Stimulated activated CD4-positive, alpha-beta T cell treated with anti-CD3 and anti-CD28 coated beads, TNF-alpha, amount 100 ng/mL, for 1 hour (primary cell): ENCODE measurements at places on chromosomes 13 and 19.
A peak's percentile ranks its signal among the peaks of the same experiment; 100 is the strongest.

GRCh38 chr19:3480383-3481091 is at the start of gene SMIM24:
Gene SMIM24 (minus strand): TSS chr19:3480525. CDS start chr19:3480463, 62 bp downstream.
- no peak for DNase-seq

DNA sequence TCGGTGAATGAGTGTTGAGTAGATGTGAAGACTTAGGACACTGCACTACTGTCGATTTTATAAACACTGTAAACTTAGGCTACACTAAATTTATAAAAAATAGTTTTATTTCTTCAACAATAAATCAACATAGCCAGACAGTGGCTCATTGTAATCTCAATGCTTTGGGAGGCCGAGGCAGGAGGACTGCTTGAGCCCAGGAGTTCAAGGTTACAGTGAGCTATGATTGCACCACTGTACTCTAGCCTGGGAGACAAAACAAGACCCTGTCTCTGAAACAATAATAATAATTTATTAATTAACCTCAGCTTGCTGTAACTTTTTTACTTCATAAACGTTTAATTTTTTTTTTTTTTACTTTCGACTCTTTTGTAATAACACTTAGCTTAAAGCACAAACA is 34.4 kb downstream of the ATP7B start:
- no peak for DNase-seq

- DNase-seq = no peak
Measured at GRCh38 chr13:95155093-95155492, 146.2 kb downstream of the ABCC4 start.

GRCh38 chr19:6801485-6802086 is 29.1 kb downstream of the VAV1 start:
- peak; percentile 59 for DNase-seq

DNA sequence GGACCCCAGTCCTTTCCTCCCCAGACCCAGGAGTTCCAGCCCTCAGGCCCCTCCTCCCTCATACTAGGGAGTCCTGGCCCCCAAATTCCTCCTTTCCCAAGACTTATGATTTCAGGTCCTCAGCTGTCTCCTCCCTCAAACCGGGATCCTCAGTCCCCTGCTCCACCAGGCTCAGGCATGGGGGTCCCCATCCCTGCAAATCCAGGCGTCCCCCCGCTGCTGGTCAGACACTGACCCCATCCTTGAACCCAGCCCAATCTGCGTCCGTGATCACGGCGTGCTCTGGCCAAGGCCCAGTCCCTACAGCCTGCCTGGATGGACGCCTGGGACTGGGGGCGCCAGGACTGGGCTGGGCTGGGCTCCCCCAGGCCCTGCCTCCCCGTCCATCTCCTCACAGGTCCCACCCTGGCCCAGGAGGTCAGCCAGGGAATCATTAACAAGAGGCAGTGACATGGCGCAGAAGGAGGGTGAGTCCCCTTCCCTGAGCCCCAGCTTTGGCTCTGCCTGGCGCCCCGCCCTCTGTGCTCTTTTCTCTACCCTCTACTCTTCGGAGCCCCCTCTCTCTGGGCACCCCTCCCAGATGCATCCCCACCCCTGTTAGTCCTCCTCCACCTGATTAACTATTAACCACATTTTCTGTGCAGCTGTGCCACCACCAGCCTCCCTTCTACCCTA is 672 bp downstream of the HPN start:
- DNase-seq = no peak

GRCh38 chr19:34353546-34353945 is 11.4 kb upstream of the GPI start:
- DNase-seq = no peak

GRCh38 chr19:33785795-33786194 is 10.9 kb upstream of the KCTD15 start:
- no peak for DNase-seq

- no peak for DNase-seq
Measured at GRCh38 chr19:3266792-3267514, 42.5 kb downstream of the CELF5 start.

GRCh38 chr13:53783471-53783870 is 754.9 kb downstream of the OLFM4 start:
- DNase-seq = no peak

GRCh38 chr13:29000826-29001225 is 180.7 kb downstream of the MTUS2 start:
- no peak for DNase-seq

- DNase-seq = no peak
Measured at GRCh38 chr13:21673789-21674489, 3.1 kb downstream of the FGF9 start.

- DNase-seq = no peak
Measured at GRCh38 chr13:107512551-107512950, 702.8 kb downstream of the LIG4 start.

GRCh38 chr19:27776020-27776419 is 1436.9 kb downstream of the UQCRFS1 start:
- no peak for DNase-seq

DNA sequence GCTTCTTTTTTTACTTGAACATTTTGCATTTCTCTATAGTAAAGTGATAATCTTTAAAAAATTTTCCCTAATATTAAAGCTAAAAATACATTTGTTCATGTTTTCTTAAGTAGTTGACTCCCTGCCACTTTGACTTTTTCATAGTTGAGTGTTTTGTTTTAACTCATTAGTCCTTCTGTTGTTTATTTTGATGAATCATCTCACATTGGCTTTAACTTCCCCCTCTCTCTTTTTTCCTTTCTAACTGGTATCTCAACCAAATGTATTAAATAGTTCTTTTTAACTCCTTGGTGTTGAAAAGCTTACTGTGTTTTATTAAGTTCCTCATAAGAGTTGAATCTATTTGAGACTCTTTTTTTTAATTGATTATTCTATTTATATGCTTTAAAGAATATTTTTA is 2.8 kb downstream of the TNFSF13B start:
- no peak for DNase-seq

DNA sequence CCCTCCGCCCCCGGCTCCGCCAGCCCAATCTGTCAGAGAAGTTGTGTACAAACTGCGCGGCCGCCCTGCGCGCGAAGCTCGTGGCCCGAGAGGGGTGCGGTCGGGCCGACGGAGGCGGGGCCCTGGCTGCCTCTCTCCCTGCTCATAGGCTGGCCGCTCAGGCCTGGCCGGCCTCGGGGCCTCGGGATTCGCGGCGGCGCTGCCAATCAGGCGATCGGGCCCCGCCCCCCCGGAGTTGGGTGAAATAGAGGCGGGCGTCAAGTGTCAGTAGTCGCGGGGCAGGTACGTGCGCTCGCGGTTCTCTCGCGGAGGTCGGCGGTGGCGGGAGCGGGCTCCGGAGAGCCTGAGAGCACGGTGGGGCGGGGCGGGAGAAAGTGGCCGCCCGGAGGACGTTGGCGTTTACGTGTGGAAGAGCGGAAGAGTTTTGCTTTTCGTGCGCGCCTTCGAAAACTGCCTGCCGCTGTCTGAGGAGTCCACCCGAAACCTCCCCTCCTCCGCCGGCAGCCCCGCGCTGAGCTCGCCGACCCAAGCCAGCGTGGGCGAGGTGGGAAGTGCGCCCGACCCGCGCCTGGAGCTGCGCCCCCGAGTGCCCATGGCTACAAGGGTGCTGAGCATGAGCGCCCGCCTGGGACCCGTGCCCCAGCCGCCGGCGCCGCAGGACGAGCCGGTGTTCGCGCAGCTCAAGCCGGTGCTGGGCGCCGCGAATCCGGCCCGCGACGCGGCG is at the start of gene KLF5:
Gene KLF5 (plus strand): TSS at position 270 of the 724 bp plus-strand sequence. CDS start 323 bp downstream, at position 593.
- peak; percentile 87 for DNase-seq

- no peak for DNase-seq
Measured at GRCh38 chr13:79548902-79549301, 67.9 kb downstream of the NDFIP2 start.

- no peak for DNase-seq
Measured at GRCh38 chr19:49326165-49326704, 1.2 kb upstream of the SLC6A16 start.

DNA sequence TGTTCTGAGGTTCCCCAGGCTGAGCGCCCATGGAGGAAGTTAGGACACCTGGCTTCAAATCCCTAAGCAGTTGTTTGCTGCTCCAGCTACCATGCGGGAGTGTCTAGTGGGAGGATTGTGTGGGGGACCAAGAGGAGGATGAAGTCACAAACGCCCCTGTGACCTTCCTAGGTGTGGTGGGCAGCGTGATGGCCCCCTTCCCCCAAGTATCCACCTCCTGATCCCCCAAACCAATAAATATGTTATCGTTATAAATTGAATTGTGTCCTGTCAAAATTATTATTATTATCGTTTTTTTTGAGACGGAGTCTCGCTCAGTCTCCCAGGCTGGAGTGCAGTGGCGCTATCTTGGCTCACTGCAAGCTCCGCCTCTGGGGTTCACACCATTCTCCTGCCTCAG is at the start of gene SLC25A41:
Gene SLC25A41 (minus strand): TSS at position 101 of the 400 bp plus-strand sequence. CDS start 70 bp downstream, at position 31.
- no peak for DNase-seq

- DNase-seq = no peak
Measured at GRCh38 chr19:1521636-1522035, 2.2 kb upstream of the PLK5 start.

DNA sequence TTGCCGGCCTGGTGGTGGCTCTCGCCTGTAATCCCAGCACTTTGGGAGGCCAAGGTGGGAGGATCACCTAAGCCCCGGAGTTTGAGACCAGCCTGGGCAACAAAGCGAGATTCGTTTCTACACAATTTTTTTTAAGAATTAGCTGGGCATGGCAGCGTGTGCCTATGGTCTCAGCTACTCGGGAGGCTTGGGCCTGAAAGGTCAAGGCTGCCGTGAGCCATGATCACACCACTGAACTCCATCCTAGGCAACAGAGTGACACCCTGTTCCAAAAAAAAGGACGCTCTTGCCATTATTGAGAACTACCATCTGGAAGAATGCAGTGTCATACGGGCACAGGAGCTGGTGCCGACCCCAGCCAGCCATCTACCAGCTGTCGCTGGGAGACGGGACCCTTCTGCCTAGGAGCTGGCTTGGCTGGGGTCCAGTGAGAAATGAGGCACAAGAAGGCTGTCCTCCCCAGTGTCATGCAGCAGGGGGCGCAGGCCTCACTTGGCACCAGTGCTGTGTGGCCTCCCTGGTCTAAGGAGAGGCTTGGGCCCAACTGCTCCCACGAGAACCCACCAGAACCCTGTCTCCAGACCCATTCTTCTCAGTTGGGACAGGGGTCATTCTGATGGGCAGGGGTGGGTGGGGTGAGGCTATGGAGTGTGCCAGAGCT is 12.2 kb upstream of the RELB start:
- peak; percentile 21 for DNase-seq

- no peak for DNase-seq
Measured at GRCh38 chr19:30086916-30087315, 144.9 kb downstream of the URI1 start.

GRCh38 chr19:8459095-8459494 is 14.3 kb downstream of the HNRNPM start:
- no peak for DNase-seq
